Gastrocnemius medialis (tissue), 4 donors: ENCODE measurements at places on chromosomes 2 and 18. TPM values are rescaled to one million over a fixed set of nuclear protein-coding genes. Genes with fewer than 3 reads are reported as not detected.

DNA sequence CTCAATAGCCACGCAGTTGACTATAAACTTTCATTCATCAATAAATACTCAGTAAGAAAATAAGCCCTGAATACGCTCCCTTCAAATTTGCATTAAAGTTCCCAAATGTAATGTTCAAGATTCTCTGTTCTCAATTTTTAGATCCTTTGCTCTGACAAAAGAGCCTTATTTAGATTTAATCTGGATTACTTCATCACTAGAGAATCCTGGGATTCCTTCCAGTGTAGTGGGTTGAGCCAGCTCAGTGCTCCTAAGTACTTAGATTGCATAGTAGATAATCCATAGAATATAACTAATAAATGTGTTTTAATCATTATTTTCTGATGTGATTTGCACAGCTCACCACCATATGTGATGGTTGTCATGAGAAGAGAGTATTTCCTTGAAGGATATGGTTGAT, 1286.2 kb downstream of the SUCLG1 start:
- DNase-seq = no peak

- no peak for DNase-seq
These were observed 1.3 kb downstream of the ADCYAP1 start for GRCh38 chr18:905948-906415.

DNA sequence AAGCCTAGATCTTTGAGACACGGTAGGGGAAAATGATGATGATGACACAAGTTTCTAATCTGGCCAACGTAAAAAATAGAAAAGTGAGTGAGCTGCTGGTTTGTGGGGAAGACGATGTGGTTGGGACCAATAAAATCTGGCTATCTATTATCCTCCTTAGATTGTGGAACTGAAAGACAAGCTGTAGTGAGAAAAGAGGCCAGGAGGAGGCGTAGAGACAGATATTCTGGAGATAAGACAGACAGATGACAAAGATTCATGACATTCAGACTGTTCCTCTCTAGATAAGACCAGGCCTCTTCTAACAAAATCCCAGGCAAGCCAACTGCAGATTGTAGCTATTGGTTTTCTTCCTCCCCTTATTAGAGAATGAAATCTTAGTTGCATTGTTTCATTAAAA, 376.3 kb upstream of the UBE2E3 start:
- DNase-seq = no peak

The BOLL gene
- 2.4 TPM for total RNA-seq

The FMNL2 gene
- 17.2 TPM for total RNA-seq

The COL4A3 gene
- 1.9 TPM for total RNA-seq

DNA sequence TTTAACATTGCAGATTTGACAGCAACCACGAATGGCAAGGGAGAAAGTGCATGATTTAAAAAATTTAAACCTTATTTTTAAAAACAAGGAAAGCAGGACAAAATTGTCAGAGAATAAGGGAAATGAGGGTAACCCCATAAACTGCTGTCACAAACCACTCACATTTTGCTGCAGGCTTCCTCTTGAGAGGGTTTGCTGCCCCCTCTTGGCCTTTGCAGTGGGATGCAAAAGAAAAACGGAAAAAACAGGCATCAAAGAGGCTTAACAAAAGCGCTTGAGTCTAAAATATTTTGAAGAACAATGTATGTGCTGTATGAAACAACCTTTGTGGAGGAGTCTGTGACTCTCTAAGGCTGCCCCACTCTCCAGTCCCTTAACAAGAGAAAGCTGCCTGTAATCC, 91.6 kb downstream of the TMX3 start:
- DNase-seq = no peak
